ENCODE measurements at places on chromosomes 7 and 10.

DNA sequence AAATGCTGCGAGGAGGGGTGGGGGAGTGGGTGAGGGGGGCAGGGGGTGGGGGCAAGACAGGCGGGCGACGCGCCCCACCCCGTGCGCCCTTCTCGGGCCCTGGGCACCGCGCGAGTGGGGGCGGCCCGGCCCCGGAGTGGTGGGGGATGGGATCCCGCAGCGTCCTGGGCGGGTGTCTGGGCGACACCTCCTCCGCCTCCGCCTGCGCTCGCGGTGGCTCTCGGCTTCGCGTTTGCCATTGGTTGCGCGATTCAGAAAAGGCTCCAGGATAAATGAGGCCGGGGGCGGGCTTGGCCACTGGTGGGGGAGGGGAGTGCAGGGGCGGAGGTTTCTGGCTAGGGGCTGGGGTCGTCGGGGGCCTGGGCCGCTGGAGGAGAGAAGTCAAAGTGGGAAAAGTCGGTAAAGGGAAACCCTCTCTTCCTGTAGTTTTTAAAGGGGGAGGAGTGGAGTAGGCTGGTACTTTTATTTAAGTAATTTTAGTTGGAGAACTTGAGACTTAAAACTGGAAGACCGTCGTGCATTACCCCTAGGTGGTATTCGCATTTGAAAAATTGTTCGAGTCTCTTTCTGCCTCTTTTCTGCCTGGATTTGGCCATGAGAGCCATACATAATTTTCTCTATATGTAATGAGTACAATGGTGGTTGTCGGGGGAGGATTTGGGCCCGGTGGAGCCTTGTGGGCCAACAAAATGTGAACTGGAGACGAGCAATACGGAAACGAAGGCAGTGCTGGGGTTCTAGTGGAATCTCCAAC, 992 bp upstream of the IGF2BP3 start:
- peak; percentile 93 for DNase-seq

DNA sequence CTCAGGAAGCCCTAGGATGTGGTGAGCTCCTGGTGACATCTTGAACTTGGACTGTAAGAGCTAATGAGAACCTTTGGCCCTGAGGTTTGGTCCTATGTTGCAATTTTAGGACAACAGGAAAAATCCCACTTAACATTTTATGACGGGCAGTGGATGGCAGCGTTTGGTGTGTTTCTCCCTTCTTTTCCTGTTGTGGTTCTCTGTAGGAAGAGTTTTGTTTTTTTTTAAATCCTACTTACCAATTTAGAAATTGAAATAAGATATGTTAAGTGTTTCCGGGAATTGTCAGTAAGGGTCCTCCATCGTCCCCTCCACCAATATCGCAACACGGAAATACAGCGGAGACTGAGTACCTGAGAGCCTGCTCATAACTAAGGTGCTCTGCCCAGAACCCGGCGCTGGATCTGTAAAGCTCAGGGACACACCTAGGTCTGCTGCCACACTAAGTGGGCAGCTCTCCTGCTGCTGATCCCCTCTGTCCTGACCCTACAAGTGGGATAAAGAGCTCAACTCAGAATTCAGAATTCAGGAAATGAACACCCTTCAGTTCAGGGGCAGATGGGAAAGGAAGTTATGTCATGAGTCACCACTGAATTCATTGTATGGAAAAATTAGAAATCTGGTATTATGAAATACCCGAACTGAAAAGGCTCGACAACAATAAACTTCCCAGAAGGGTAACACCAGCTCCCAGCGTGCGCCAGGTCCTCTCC, 9.1 kb upstream of the PROSER2 start:
- DNase-seq = no peak

DNA sequence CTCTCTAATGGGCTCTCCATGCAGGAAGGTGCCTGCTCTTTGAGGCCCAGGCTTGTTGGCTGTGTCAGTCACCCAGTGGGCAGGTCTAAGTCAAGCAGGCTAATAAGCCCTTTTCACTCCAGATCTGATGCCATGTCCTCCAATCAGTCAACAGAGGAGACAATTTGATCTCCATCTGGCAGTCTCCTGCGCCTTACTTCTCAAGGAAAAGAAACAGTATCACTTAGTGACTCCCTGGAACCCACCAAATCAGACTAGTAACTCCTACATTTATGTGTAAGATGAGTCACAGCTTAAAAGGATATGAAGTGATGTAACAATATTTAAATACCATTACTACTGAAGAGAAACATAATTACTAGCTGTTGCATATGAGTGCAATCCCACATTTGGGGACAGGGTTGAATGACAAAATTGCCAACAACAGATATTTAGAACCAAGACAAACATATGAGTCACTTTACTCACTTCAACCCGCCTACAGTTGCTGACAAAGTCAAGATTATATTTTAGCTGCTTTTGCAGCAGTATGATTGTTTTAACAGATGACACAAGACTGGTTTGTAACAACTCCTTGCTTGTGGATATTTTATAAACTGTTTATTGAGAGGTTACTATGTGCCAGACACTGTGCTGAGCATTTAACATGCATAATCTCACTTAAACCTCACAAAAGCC, 72.1 kb downstream of the USP6NL start:
- DNase-seq = no peak

GRCh38 chr10:132967540-132967939, 25.2 kb upstream of the CFAP46 start:
- no peak for DNase-seq

DNA sequence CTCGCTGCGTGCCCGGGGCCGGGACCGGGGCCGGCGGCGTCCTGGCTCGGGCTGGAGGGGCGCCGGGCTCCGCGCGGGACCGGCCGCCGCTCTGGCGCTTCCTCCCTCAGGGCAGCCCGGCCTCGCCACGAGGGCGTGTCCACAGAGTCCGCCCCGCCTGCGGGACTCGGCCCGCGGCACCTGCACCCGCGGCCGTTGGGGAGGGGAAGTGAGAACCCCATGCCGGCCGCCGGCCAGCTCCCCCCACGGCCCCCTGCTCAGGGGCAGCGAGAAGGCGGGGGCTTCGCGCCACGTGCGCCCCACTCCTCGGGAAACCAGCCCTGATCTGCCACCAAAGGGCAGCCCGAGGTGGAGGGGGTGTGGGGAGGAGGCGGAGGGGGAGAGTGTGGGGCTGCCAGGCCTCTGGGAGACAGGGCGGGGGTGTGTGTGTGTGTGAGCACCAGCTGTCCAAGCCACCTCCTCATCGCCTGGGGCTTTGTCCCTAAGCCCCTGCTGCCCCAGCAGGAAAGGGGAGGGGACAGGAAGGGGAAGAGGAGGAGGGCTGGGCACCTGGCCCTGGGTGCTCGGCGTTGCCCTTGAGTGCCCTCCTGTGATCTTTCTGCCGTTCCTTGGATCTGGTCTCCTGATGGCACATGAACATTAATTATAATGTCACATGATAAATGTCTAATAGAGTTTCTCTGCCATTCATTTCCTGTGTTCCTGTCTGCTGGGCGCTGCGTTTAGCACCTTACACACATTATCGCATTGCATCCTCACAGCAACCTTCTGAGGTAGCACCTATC, at the start of gene PIK3AP1:
Gene PIK3AP1, minus strand, starts transcription at position 93 of the 785 bp plus-strand sequence. CDS start 120 bp downstream, outside the sequence.
- no peak for DNase-seq

DNA sequence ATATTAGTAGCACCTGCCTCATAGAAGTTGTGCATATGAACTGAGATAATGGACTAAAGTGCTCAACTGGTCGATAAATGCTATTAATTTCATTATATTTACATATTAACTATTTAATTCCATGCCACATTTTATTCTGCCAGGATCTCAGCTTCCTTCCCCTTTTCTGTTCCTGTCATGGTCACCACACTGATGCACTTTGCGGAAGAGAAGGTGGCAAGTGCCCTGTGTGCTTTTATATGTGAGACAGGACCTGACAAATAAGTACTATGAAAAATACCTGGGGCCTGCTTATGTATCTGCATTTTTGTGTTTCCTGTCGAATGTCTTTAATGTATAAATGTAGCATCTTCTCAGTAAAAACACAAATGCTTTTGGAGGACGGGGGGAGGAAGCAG, 12.2 kb downstream of the ATP6V0E2 start:
- DNase-seq = no peak

DNA sequence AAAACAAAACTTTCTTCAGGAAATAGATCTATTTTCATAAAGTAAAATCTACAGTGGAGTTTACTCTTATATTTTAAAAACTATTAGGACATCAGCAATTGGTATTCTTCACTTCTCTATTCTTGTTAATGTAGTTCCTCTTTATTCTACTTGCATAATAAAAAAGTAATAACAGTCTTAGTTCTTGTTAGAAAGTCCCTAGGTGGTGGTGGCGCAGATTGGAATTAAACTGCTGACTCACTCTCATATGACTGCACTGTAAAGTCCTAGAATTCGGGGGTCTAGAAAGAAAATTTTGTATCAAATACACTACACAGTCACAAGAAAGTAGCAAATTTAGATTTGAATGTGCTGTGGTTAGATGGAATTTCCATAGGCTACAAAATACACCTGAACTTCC, 44.6 kb upstream of the TES start:
- DNase-seq = no peak

DNA sequence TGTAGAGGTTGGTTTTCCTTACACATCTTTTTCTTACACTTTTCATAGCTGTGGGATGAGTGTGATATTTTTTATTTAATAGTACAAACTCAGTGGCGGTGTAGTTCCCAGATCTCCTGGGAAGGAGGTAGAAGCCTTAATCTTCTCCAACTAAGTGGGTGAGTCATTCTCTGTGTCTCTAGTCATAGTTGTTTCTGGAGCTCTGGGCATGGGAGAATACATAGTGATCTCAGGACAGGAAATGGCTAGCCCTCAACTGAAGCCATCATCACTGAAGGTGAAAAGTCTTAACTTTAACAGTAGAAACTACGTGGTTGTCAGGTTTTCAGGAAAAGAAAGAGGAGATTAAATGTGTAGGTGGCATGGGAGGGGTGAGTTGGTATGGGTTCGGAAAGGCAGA, 319.4 kb upstream of the FZD8 start:
- DNase-seq = no peak

DNA sequence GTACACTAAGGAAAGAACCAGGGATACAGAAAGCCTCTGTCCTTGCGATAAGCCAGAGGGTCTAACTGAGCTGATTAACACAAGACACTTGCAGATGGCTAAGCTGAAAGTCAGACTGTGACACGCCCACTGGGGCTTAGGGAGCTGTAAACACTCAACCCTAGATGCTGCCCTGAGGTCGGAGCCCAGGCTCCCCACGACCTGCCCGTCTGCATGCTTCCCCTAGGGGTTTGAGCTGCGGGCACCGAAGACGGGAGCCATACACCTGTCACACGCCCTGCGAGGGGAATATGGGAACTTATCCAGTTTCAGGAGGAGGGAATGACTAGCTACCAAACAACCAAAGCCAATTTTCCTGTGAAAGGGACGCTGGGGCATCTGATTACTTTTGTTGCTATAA, 96.0 kb downstream of the HTR5A start:
- DNase-seq = no peak

- DNase-seq = no peak
Observed at GRCh38 chr10:52312942-52313255, 1.2 kb upstream of the DKK1 start.

GRCh38 chr7:82419200-82419599, 24.4 kb downstream of the CACNA2D1 start:
- DNase-seq = no peak

GRCh38 chr10:97888134-97888533, 38.5 kb downstream of the GOLGA7B start:
- DNase-seq = no peak

DNA sequence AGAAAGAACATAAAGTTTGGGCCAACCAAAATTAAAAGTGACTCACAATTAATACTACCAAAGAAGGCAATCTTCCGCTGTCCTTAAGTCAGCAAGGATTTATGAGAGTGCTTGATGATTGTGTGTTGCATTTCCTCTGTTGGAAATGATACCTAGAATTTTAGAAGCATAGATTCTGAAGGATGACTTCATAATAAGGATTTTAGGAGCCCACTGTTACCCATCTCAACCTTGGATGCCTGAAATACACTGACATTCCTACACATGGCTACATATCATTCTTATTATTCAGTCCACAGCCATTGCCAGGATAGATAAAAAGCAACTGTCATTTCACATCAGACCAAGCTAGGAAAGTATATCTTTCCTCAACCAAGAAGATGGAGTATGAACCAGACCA, 823.8 kb downstream of the LRMDA start:
- DNase-seq = no peak

- DNase-seq = no peak
Observed at GRCh38 chr10:122829454-122829853, 16.2 kb downstream of the CUZD1 start.

GRCh38 chr10:8594176-8594575, 539.7 kb downstream of the GATA3 start:
- DNase-seq = no peak

GRCh38 chr10:80468806-80469421, 14.8 kb downstream of the TSPAN14 start:
- DNase-seq = no peak

DNA sequence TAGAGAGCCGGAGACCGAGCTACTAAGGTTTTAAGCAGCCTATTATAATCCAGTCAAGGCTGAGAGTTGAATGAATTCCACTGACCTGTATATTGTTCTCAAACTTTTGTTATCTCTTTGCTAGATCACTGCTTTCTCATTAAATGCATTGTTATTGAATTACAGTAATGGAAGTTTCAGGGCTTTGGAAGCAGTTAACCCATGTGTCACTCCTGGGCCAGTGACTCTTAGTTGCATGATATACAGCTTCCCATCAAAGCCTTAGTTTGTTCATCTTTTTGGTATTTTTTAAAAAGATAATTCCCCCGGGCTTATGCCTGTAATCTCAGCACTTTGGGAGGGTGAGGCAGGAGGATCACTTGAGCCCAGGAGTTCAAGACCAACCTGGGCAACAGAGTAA, 55.4 kb upstream of the KIAA1217 start:
- DNase-seq = no peak

DNA sequence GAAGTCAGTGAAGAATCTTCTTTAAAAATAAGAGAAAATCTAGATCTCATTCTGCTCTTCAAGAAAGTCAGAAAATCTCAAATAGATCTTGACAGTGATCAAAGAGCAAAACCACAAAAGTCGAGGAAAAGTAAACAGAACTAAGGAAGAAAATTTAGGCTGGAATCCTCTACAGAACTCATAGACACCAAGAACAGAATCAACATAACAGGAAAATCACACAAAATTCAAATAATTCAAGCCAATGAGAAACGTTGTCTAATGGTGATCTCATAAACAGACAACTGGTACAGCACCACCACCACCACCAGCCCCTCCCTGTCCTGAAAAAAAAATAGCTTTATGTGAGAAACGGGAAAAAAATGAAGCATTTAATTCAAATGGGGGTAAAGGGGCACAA, 6.9 kb downstream of the ITGB1 start:
- DNase-seq = peak; percentile 68

DNA sequence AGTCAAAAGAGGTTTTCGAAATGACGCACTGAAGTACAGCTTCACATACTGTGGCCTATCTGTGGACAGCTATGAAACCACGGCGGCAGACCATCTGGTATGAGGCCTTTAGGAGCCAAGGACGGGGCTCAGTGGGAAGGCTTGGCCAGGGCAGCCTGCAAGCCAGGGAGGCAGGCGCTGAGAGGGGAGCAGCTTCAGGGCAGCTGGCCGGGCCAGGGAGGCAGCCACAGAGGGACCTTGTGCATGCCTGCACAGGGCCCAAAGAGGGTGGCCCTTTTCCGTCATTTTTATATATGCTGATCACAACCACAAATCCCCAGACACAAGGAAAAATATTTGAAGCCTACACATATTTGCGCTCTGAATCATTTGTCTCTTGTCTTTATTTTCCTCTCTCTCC, 13.5 kb downstream of the CALD1 start:
- no peak for DNase-seq
